H54 (cell line): ENCODE measurements at places on chromosomes 1 and 21.

DNA sequence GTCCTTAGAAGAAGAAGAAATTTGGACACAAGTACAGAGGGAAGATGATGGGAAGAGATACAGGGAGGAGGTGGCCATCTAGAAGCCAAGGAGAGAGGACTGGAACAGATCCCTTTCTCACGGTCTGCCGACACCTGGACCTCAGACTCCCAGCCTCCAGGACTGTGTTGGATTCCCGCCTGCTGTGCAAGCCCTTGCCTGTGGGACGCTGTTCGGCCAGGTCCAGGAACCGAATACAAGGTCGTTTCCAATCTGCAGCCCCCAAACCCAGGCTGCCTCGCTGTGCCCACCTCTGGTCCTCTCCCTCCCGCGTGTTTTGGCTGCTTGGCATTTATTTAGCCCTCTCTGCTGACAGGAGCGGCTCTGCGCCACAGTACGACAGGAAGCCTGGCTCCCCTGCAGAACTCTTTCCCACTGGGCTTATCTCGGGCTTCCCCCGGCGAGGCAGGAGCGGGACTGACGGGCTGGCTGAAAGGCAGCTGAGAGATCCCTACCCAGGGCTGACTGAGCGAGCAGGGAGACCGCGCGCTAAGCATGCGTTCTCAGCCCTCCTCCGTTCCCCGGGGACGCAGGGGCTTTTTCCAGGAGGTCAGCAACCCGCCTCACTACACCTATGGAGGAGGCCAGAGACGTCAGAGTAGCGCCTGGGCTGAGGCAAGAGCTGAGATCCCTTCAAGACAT lies 238.4 kb downstream of the TNR start:
- no peak for DNase-seq

DNA sequence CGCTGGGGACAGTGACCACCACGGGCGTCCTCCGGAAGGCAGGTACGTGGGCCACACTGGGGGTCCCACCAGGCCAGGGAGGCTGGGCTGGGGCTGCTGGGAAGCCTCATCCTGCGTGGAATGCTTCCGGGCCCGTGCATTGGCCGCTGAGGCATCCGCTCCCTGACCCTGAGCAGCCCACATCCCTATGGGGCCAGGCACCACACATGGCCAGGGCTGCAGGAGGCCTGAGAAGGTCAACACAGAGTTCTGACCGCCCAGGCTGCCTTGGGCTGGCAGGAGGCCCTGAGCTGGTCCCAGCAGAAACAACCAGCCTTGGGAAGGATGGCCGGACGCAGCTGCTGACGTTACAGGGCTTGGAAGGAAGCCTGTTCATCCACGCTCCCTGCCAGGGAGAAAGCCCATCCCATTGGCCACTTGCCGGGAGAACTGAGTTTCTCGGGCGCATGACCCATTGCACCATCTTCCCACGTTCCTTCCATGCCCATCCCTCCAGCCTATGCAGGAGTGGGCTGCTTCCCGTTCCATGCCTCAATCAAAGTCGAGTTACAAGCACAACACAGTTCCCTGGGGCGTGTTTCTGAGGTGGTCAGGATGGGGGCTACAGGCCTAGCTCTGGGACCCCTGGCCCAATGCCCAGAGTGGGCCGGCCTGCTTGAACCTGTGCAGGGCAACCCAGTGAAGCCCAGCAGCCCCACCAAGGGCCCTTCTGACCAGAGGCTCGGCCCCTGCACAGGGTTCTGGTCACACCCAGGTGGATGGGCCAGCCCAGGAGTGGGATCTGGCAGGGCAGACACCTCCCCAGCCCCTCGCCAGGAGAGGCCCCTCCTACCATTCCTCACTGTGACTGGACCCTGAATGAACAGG lies 31.7 kb downstream of the TRIM11 start:
- no peak for DNase-seq

DNA sequence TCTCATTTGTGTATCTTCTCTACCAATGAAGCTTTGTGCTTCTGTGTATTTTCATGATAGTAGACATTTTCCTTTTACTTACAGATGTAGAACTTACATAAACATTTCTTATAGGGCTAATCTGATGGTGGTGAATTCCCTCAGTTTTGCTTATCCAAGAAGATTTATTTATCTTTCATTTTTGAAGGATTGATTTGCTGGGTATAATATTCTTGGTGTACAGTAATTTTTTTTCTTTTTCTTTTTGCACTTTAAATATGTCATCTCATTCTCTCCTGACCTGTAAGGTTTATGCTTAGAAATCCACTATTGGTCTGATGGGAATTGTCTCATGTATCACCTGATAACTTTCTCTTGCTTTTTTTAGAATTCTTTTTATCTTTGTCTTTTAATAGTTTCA lies 127.6 kb upstream of the KCTD3 start:
- no peak for DNase-seq

GRCh38 chr1:16461681-16462080 lies 21.2 kb downstream of the NECAP2 start:
- DNase-seq: no peak

GRCh38 chr1:178055779-178056471 lies 38.0 kb upstream of the RASAL2 start:
- peak; percentile 28 for DNase-seq

DNA sequence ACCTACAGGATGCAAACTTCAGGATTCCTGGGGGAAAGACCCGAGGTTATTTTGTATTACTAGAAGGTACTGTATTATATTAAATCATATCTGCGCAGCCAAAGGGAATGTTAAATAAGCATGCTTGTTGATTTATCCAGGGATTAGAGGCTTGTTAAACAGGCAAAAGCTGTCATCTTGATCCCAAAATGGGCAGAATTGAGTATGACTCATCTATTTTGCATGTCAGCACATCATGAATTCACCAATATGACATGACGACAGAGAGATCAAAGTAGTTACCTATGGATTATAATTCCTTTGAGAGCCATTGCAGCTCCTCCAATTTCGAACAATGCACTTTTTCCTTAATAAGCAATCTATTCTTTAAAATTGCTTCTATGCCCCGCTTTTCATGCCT lies 66.1 kb downstream of the TBX15 start:
- DNase-seq: no peak

GRCh38 chr1:235100194-235100772 lies 28.4 kb downstream of the TOMM20 start:
- DNase-seq: no peak
